Stimulated activated CD8-positive, alpha-beta memory T cell treated with anti-CD3 and anti-CD28 coated beads, Interleukin-4, amount 100 ng/mL, for 1 hour (primary cell): ENCODE measurements at places on chromosomes 6 and 20.

DNA sequence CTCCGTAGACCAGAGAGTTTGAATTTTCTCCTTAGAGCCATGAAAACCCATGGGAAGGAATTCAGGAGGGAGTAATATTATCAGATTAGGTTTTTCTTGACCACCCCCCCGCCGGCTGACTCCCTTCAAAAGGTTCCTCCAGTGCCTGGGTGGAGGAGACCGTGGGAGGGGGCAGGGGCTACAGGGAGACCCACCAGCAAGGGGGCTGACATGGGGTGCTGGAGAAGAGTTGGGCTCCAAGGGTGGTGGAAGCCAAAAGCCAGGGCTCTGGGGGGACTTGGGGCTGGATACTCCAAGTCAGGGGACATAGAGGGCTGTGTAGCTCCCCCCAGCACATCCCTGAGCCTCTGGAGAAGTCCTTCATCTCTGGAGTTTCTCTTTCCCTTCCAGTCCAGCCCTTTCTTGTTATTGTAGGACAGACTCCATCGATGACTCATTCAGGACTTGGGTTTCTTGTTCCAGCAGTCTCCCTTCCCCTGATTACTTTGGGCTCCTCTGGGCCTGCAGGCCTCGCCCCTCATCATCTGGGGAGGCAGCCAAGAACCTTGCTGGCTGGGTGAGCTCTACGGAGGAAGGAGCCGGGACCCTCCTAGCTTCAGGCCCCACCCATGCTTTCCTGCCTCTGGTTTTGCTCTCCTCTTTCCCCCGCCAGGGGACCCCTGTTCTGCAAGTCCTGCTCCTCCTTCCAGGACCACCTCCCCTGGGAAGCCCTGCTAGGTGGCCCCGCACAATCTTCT, 10.5 kb upstream of the KIAA1755 start:
- no peak for DNase-seq

- no peak for DNase-seq
Measured at GRCh38 chr6:37160922-37161778, 8.8 kb upstream of the PIM1 start.

GRCh38 chr6:11632795-11633511, 95.4 kb downstream of the TMEM170B start:
- DNase-seq: no peak

GRCh38 chr6:24484657-24485323, 4.6 kb downstream of the GPLD1 start:
- no peak for DNase-seq

GRCh38 chr6:37357288-37357687, 3.5 kb downstream of the RNF8 start:
- no peak for DNase-seq

- no peak for DNase-seq
Measured at GRCh38 chr6:159064477-159064876, 19.7 kb upstream of the TAGAP start.

DNA sequence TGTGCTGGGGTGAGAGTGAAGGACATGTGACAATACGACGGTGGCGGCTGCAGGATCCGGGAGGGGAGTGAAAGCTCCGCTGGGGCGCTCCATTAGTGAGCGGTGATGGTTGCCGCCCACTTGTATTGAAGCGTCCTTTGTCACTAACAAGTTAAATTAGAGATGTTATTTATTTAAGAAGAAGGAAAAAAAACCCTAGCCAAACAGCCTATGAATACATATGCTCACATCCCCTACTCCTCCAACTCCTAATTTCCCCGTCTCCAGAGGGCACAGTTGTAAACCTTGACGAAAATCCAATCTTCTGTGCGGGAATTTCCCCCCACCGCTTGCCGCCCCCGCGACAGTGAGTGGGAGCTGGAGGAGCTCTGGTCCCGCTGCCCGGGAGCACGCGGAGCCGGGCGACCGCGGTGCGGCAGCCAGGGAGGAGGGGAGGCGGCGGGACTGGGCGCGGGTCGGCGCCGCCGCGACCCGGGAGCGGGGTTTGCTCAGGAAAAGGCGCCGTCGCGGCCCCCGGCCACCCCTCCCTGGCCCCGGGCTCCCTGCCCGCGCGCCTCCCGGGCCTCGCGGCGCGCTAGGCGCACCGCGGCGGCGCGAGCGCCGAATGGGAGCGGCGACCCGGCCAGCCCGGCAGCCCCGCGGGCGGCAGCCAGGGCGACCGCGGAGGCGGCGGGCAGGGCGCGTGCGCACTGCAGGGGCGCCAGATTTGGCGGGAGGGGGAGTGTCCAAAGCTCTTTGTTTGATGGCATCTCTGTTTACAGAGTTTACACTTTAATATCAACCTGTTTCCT, at the start of gene MYB:
Gene MYB, plus strand, starts transcription at position 767 of the 791 bp plus-strand sequence. CDS start 206 bp downstream, outside the sequence.
- DNase-seq: no peak

DNA sequence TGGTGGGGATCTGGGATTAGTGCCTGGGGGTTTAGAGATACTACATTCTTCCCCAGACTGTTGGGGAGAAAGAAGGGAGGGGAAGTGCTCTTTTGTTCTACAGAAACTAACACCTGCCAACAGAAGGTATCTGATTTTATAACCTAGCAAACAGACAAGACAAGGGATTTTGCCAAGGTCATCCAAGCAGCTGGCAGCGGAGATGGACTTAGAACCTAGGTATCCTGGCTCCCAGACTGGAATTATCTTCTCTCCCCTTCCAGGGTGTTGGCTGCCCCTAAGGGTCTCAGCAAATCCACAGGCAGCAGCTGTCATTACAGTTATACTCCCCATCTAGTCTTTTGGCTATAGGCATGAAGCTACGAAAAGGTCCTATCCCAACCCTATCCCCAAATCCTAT, 8.4 kb downstream of the SDC4 start:
- no peak for DNase-seq

GRCh38 chr20:54044156-54044555, 26.2 kb downstream of the BCAS1 start:
- no peak for DNase-seq

GRCh38 chr6:109516929-109517328, 33.9 kb upstream of the ZBTB24 start:
- no peak for DNase-seq

GRCh38 chr20:14491436-14491835, 154.0 kb upstream of the FLRT3 start:
- DNase-seq: no peak

DNA sequence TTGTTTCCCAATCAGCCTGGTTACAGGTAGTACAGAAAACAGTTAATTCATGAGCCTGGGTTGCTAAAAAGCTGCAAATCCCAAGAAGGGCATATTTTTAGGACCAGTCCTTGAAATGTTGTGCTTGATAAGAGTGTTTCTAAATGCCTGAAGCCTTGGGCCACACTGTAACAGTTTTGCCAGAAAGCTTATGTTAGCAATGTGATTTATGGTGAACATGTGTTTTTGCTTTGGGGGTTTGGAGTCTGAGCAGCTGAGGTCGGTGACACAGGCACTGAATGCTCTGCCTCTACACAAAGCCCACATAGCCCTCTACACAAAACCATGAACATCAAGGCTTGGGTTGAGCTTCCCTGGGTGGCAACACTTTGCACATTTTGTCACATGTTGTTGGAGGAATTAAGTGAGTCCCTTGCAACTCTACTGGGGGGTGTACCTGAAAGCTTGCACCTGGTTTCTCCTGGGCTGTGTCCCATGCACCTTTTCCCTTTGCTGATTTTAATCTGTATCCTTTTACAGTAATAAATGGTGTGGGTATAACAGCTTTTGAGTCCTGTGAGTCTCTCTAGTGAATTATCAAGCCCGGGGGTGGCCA, 22.2 kb downstream of the AHI1 start:
- no peak for DNase-seq

DNA sequence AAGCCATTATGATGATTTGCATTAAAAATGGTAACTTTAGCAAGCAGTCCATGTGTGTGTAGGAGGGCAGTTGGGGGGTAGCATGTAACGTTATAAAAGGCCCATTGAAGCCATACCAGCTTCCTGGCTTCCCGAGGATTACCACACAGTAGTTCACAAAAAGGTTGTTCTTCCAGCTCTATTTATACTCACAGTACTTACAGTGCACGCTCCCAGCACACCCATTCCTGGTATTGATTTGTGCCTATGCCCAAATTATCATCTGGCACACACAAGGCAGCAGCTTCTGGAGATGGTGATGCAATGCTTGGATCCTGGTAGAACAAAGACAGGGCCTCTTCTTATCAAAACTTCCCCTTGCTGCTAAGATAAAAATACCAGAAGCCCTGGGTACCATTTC, 436.8 kb downstream of the HAO1 start:
- DNase-seq: no peak

GRCh38 chr20:11170565-11170964, 496.8 kb upstream of the JAG1 start:
- no peak for DNase-seq
